MG63 (cell line): ENCODE measurements at places on chromosomes 12 and 14. TPM values are rescaled to one million over a fixed set of nuclear protein-coding genes. Genes with fewer than 3 reads are reported as not detected.

FAM186B gene
- not detected in 2 replicates for total RNA-seq

LRRC74A gene
- total RNA-seq, result not detected in 2 replicates

RSRC2 gene
- 54.6 and 57.9 TPM in 2 replicates for total RNA-seq

OTUB2 gene
- total RNA-seq, result 0.63 and 1.2 TPM in 2 replicates

FITM1 gene
- 0.79 TPM in 1 of 2 replicates, not detected in the other for total RNA-seq

TDRD9 gene
- total RNA-seq, result not detected in 2 replicates

TAS2R8 gene
- not detected in 2 replicates for total RNA-seq

CEP170B gene
- total RNA-seq, result 7.5 and 13.6 TPM in 2 replicates

ASB8 gene
- total RNA-seq, result 31.3 and 79.9 TPM in 2 replicates

BTBD7 gene
- total RNA-seq, result 4.8 and 8.6 TPM in 2 replicates

ANKRD33 gene
- not detected in 2 replicates for total RNA-seq

GLT1D1 gene
- 0.39 and 4.2 TPM in 2 replicates for total RNA-seq

DNAJC22 gene
- 3.1 and 6.5 TPM in 2 replicates for total RNA-seq

TOMM20L gene
- total RNA-seq, result not detected in 2 replicates

KCNC2 gene
- total RNA-seq, result not detected in 2 replicates

CEBPE gene
- not detected in 2 replicates for total RNA-seq

DNA sequence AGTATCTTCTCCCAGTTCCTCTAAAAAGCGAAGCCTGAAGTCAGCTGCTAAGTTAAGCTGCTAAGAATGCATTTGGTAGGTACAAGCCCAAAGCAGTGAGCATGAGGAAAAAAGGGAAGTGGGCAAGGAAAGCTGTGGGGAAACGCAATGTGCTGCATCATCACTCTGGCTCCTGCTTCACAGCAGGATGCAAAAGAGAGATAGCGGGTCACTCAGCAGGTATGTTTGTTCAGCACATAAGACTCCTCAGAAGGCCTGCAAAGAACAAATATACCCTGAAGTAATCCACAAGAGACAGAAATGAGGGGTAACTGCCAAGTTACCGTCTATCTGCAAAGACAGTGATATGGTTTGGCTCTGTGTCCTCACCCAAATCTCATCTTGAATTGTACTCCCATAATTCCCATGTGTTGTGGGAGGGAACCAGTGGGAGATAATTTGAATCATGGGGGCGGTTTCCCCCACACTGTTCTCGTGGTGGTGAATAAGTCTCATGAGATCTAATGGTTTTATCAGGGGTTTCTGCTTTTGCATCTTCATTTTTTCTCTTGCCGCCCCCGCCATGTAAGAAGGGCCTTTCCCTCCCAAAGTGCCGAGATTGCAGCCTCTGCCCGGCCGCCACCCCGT is 127.4 kb upstream of the EGLN3 start:
- DNase-seq, result no peak

- peak; percentile 31 for DNase-seq
Measured at GRCh38 chr12:108724054-108724889, 7.0 kb downstream of the CORO1C start.

DNA sequence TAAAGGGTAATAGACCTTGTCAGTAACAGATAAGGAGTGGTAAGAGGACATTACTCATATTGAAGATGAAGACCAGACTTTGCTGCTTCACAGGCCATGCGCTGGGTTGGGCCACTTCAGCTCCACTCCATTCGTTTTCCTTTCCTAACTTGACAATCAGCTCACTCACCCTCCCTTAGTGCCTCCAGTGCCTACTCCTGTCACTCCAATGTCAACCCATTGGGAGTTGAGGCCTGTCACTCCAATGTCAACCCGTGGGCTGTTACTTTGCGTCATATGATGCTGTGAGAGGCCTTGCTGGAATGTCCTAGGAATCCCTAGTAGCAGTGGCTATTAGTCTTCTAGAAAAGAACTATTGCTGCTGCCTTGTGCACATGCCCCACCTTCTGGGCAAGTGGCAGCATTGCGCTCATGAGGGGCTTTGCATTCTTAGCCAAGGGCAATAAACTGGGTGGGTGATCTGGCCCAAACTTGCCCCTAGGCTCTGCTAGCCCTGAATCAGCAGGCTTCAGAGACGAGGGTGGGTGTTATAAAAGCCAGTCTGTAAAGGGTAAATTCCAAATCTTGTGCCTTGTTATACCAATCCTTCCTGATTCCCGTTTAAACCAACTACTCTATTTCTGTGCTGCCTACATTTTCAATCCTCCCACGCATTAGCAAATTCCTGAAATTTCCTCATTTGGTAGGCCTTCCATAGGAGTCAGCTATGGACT is 36.1 kb downstream of the BAZ2A start:
- DNase-seq, result peak; percentile 50

GRCh38 chr12:62640910-62641448 is 174.4 kb downstream of the MON2 start:
- DNase-seq, result peak; percentile 14

GRCh38 chr14:67357186-67357968 is 2.2 kb downstream of the ATP6V1D start:
- no peak for DNase-seq

GRCh38 chr12:79818856-79819255 is 116.0 kb downstream of the PPP1R12A start:
- no peak for DNase-seq

DNA sequence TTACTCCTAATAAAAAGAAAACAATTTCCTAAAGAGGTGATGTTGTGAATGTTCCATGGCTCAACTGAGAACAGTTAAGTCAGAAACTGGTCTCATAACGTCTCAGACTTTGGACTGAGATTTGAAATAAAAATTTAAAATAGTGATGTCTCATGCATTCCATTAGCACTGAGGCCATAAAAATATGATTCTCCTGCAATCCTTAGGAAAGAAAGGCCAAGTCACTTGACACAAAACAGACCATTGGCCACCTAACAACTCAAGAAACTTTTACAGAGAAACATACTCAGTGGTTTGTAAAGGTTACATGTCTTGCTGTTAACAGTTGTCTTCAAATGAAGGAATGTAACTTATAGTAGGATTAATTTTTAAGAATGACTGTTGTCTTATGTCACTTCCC is 58.1 kb downstream of the STAB2 start:
- DNase-seq, result no peak

- no peak for DNase-seq
Measured at GRCh38 chr12:45789025-45789424, 59.5 kb downstream of the ARID2 start.

- DNase-seq, result peak; percentile 77
Measured at GRCh38 chr12:67475725-67476124, 172.8 kb upstream of the DYRK2 start.

GRCh38 chr14:94423453-94424056 is 29.0 kb downstream of the SERPINA11 start:
- peak; percentile 44 for DNase-seq

DNA sequence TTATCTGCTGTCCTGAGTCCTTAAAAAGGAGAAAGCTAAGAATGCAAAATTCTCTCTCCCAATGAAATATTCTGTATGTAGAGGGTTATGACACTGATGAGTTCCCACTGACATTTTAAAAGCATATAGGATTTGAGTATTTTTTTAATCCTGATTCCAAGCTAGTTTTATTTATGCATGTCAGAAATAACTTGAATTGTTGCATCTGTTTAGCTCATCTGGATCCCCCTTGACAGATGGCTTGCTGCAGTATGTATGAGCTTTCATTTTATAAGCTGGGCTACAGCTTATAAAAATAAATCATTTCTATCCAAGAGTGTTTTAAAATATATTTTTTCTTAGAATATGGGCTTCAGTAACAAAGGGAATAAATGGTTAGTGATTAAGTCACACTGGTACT is 495.3 kb downstream of the NELL2 start:
- DNase-seq, result no peak

DNA sequence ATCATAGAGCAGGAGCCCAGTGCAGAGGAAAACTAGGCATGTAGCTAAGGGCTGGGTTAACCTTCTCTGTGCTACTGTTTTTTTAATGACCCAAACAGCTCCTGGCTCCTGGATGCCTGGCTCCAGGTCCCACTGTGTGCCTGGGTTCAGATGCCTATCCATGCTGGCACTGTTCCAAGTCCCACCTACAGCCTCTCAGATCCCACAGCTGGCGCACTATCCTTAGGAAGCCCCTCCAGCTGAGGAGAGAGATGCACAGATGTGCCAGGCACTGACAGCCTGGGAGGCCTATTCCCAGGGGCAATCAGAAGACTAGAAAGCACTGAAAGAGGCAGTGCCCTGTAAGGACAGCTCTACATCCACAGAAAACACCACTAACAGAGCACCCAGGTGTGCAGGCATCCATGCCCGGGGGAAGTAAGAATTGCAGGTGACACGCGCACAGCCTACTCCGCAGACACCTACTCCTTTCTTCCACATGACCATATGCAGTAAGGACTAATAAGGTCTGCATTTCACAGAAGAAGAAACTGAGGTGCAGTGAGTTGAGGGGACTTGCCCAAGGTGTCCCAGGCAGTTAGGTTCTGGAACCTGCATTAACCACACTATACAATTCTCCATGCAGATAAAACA is 51.2 kb downstream of the PITPNM2 start:
- DNase-seq, result no peak

DNA sequence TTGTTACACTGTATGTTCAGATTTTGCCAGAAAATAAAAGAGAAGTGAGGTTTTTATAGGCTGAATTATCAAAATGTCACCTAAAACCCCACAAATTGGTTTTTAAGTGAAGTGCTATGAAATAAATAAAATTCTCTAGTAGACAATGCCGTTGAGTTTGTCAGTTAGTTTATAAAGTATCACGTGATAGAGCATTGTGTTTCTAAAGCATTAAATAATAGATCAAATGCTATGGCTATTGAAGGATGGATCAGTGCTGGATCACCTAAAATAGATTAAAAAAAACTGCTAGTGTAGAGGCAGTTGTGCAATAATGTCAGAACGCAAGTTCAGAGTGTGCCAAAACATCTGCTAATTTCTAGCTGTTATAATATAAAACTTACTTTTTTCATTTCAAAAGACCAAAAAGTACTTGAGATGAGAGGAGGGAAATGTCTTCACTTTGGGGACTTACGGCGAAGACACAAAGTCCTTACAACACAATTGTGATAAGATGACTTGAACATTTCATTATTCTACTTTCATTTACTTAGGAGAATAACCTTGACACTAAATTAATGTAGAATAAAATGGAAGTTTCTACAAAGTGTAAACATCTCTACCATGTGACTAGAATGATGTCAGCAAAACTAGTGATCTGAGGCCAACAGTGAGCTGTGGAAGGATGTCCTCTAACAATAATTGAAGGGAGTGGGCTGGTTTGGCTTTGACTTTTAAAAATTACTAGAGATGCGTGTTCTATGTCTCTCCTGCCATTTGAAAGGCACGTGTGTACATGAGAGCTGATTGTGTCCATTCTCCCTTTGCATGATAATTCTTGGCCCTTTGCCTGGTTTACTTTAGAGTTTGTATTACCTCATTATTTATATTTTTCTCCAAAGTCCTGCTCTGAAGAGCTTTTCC is 154.4 kb upstream of the PDE3A start:
- DNase-seq, result no peak

- DNase-seq, result peak; percentile 81
Measured at GRCh38 chr12:6341417-6342139, at the start of gene TNFRSF1A. Gene TNFRSF1A, minus strand, starts transcription at chr12:6342076. Its CDS starts 262 bp downstream, at chr12:6341814.

- peak; percentile 15 for DNase-seq
Measured at GRCh38 chr14:61326847-61327246, 5.5 kb downstream of the PRKCH start.

- DNase-seq, result no peak
Measured at GRCh38 chr12:110916295-110916875, 4.0 kb downstream of the MYL2 start.

GRCh38 chr12:121430833-121431415 is 31.0 kb downstream of the RNF34 start:
- DNase-seq, result no peak

DNA sequence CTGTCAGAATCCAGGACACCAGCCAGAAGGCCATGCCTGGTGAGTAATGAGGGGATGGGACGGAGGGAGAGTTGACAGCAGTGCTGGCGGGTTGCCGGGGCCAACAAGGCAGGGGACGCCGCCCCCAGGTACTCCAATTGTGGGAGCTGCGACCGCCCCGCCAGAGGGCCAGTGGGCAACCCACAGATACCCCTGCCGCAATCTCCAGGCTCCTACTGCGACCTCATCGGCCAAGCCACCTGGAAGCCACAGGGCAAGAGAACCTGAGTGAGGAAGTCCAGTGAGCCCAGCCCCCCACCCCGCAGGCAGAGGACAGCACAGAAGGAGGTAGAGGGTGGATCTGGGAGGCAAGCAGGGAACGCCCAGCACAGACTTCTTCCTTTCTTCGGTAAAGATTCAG is 103.0 kb downstream of the RIMBP2 start:
- no peak for DNase-seq

- DNase-seq, result no peak
Measured at GRCh38 chr12:40261937-40262336, 37.1 kb downstream of the LRRK2 start.

DNA sequence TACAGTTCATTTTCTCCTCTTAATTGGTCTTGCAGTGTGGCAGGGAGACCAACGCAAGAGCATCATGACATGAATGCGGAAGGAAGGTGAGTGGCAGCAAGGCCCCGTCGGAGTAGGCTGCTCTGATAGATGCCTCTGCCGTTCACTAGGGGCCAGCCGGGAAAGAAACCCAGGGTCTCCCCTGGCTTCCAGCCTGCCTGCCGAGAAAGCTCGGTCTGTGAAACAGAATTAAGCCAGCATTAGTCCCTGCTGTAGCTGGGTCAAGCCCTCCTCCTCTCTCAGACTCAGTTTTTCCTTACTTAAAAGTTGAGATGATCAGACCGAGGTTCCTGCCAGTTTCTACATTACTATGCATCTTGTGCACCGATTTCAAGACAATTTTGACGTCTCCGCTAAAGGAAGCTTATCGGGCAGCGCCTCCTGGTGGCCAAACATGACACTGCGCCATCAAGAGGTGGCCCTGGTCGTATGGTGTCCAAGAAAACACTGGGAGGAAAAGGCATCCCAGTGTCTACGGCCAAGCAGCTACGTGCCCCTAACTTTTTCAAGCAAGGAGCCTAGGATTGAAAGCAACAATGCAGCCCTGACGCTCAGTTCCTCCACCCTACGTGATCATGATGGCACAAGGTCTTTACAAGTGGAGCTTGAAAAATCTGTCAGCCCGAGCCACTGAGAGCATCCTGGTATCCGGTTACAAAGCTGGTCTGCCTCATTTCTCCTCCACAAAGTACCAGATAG is 131.6 kb downstream of the KSR2 start:
- peak; percentile 46 for DNase-seq

DNA sequence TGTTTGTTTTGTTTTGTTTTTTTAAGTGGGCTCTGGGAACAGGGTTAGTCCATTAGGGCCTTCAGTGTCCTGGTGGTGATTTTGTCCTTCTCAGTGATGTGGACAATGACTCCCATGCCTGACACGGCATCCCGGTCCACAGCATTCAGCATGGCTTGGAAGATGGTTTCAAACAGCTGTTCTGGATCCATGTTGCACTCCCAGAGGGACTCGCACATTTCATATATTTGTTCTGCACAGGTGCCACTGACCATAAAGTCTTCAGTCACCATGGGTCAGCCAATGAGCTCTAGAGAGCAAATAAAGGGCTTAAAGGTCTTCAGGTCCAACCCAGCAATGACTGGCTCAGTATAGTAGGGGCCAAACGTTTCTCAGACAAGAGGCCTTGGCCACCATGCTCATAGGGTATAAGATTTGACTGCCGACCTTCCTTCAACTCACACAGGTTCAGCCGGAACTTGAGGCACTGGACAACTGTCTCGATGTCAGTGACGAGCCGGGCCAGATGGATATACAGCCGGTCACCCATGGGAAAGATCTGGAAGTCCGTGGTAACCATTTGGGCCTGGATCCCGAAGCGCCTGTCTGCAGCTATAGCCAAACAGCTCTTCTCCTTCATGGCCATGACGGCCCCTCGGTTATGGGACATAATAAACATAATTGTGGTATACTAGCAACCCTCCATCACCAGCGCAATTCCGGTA is 18.0 kb downstream of the OR10P1 start:
- DNase-seq, result no peak
